HT-29 (cell line): ENCODE measurements at places on chromosomes 4 and X.

- DNase-seq, result no peak
These were observed 258.0 kb downstream of the MAPK10 start for GRCh38 chr4:86101841-86102240.

DNA sequence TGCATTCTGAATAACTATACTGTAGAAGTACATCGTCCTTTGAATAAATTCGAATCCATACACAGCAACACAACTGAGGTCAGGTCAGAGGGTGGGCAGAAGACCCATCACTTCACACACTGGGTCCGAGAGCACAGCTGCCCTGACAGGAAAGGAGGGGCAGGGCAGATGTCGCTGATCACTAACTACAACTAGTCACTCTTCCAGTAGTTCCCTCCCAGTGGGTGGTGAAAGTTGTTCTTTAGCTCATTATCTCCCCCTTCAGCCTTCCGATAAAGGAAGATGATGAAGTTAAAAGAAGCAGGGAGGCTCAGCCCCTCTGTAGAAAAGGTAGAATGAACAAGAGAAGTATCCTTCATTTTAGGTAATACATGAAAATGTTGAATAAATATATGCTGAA is 278.9 kb downstream of the INPP4B start:
- peak; percentile 79 for DNase-seq

GRCh38 chrX:48997865-48998264 is 4.2 kb downstream of the GRIPAP1 start:
- DNase-seq, result no peak

DNA sequence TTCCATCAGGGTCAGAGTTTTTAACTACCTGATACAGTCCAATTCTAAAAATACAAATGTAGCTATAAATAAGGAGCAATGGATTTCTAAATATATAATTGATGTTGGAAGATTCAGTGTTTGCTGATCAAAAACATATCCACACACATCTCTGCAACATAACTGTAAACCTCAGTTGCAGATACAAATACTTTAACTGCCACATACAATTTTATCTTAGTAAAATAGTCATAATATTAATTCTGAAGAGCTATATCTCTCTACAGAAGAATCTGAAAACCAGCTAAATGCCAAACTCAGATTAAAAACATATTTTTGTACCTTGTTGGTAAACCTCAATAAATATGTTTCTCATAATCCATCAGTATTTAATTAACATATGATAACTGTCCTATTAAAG is 674.3 kb upstream of the INTU start:
- no peak for DNase-seq

DNA sequence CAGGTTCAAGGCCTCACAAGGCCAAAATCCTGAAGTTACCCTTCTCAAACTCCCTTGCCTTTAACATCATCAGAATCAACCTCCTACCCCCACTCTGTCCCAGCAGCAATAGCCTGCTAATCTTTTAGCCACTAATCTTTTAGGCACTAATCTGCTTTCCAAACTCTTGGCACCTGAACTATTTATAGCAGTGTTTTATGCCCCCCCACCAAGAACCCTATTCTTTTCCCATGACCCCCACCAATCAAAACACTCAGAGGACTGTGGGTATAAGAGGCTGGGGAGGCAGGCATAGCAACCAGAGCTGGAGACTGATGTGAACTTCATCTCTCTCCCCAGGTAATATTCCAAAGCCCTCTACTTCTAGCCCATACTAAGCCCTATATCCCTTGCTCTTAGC is at the start of gene ARR3:
ARR3 (plus strand) TSS at position 301 of the 400 bp plus-strand sequence. CDS start 1,052 bp downstream, outside the sequence.
- DNase-seq, result no peak
